ENCODE measurements at places on chromosomes 2 and 18.
A peak's percentile ranks its signal among the peaks of the same experiment; 100 is the strongest.

GRCh38 chr2:217085543-217085942, 225.7 kb upstream of the TNP1 start:
- no peak for DNase-seq

DNA sequence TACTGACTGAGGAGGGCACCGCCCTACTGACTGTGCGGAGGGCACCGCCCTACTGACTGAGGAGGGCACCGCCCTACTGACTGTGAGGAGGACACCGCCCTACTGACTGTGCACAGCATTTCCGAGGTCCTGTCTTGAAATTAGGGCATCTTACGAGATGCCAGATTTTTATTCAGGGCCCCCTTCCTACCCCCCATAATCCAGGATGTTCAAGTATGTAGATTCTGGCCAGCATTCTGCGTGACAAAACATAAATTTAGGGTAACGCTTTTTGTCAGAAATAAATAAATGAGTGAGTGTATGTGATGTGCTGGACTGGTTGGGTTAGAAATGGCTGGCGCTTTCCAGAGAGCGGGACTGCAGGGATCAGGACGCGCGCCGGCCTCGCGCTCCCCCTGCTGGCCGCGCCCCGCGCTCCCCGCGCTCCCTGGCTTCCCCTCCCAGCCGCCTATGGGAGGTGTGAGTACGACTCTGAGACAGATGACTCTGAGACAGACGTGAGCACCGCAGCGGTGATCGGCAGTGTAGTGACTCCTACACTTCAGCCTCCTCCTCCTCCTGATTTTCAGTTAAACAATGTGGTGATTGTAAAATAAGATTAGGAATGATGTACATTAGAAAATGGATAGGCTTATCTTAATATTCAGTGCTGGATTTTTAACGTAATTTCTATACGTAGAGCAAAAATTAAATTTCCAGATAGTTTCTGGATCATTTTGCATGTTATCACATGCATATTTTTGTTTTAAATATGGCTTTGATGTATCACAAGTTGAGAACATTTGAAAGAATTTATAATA, 149.2 kb upstream of the NFATC1 start:
- DNase-seq, result peak; percentile 84

GRCh38 chr2:196635156-196635555, 4.4 kb upstream of the CCDC150 start:
- no peak for DNase-seq

DNA sequence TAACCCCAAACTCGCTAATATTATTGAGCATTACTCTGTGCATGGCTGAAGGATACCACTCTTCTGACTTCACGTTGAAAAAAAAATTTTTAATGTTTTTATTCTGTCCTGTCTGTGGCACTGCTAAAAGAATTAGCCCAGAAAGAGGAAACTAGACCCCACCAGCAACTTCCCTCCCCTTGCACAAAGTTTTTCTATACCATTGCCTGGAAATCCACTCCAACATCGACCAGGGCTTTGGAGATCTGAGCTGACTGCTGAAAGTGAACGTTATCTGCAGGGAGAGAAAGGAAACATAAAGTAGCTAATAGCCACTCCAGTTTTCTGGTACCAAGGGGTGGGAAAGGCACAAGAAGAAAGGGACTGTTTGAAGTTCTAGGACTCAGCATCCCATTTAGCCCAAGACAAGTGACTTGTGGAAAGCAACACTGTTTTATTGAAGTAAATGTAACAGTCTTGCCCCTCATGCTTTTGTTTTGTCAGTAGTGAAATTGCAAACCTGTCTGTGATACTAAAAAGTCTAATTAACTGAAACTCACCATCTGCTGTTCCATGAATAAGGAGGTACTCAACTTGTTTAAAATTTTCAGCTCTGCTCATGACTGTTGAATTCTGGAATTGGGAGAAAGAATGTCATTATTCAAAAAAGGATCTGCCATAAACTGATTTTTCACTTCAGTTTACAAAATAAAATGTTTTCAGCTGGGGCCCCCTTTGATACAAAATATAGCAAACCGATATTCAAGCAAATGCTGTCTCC, 79.1 kb downstream of the DPP4 start:
- DNase-seq, result no peak

GRCh38 chr2:119744335-119744939, 15.3 kb upstream of the PTPN4 start:
- DNase-seq, result peak; percentile 25

DNA sequence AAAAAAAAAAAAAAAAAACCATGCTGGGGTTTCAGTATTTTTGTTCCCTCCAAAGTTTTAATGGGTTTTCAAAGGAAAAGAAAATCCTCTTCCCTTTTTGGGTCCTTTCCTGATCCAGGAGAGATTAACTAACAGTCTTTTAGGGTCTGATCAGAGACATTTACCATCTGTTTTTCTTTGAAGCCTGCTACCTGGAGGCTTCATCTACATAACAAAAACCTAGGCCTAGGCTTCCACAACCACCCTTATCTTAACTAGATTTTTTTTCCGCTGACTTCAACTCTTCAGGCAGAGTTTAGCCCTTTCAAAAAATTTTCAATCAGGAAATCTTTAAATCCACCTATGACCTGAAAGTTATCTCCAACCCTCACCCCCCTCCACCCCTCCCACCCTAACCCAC, 154.7 kb downstream of the MBD2 start:
- DNase-seq, result no peak

- no peak for DNase-seq
These were observed 83.6 kb upstream of the NCKAP5 start for GRCh38 chr2:133651861-133652260.

- peak; percentile 41 for DNase-seq
These were observed 115.6 kb downstream of the MBP start for GRCh38 chr18:77016936-77017335.

DNA sequence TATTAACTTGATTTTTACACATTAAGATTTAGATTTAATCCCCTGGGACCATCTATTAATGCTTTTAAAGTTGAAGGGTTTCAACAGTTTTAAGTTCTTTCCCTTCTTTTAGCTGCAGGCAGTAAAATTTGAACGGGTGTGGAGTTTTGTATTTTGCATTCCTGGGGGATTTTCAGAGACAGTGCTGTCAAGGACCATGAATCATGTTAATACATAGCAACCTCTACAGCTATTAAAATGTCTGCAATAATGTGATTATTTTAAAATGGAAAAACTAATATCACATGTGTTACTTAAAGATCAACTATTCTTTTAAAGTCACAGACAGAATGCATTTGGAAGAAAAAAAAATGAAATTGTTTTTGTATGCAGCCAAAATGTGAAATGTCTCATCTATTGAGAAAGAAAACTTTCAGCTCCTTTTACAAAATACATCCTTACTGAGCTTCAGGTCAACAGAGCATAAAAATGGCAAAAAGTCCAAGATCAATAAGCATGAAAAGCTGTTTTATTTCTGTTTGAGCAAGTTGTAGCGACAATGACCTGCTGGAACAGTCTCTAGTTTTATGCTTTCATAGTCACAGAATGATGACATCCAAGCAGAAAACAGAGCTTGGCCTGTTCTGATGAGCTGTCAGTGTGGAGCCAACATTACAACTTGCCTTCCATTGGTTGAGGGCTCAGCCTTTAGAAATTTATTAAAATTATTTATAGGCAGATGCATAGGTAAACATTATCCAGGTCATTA, 21.6 kb upstream of the ZNF521 start:
- no peak for DNase-seq

DNA sequence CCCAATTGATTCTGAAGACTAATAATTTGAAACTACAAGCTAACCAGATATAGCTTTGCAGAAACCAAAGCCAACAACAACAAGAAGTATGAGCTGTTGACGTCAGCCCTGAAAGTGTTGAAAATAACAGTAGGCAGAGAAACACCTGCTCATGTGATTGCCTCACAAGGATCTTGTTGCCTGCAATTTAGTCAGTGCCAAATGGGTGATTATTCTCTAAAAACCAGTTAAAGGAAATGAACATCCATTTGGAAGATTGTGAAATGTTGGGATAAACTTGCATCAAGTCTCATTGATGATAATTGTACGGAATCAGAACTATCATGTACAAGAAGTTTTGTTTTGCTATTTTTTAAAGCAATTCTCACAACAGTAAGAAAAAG, 2.8 kb downstream of the CYTIP start:
- DNase-seq, result no peak

DNA sequence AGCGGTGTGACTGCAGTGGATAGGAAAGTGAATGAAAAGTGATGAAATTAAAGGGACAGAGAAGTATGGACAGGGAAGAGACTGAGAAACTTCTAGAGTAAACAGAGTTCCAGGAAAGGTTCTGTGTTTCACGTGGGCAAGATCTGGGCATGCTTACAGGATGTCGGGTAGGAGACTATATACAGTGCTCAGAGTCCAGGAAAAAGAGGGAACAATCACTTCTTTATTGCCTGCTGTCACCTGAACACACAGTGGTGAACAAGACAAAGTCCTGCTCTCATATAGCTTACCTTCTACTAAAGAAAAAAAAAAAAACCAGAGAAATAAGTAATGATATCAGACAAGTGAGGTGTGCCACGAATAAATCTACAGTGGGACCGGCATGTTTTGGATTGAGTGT, 2.4 kb downstream of the LRPPRC start:
- no peak for DNase-seq

- DNase-seq, result no peak
These were observed 27.9 kb upstream of the HS6ST1 start for GRCh38 chr2:128346291-128347170.

- no peak for DNase-seq
These were observed 384.4 kb downstream of the EIPR1 start for GRCh38 chr2:2993172-2993692.

DNA sequence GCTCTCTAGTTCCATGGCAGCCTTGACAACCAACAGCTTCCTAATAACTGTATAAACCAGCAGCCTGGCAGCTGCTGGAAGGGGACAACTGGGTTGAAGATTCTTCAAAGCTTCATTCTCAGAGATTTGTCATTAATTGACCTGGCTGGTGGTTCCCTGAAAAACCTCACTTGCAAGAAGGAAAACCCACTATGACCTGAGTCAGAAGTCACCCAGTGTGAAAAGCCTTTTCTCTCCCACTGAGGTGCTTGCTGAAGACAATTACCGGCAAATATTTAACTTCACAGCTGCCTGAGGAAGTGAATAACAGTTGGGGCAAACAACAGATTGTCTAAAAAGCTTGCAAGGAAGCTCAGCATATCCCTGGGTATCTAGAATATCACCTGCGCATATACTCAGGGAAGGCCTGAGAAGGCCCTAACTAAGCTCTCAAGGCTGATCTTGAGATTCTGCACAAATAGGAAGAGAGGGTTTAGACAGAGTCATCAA, 49.9 kb downstream of the CRACDL start:
- DNase-seq, result no peak

DNA sequence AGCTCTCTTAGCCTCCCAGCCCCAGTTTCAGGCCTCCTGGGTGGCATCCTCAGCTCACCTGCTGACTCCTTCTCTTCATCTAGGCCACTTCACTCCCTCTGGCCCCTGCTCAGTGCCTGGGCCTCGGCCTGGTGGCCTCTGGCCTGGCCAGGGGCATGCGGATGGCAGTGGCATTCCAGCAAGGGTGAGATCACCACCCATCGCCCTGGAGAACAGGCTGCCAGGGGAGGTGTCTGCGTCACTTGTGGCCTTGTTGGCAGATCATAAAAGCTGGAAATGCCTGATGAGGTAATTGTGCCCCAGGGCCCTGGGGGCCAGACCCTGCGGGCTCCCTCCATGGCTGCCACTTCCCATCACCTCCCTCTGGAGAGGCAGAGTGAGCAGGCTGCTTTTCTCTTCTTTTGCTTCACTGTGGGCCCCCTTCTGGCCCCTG, 72.5 kb upstream of the SMAD2 start:
- DNase-seq, result no peak

GRCh38 chr2:225841314-225841713, 441.8 kb downstream of the NYAP2 start:
- DNase-seq, result no peak

All from right forelimb (tissue), 1 donor.